Memory B cell (primary cell): ENCODE measurements at places on chromosomes 12 and 14.
A peak's percentile ranks its signal among the peaks of the same experiment; 100 is the strongest.

DNA sequence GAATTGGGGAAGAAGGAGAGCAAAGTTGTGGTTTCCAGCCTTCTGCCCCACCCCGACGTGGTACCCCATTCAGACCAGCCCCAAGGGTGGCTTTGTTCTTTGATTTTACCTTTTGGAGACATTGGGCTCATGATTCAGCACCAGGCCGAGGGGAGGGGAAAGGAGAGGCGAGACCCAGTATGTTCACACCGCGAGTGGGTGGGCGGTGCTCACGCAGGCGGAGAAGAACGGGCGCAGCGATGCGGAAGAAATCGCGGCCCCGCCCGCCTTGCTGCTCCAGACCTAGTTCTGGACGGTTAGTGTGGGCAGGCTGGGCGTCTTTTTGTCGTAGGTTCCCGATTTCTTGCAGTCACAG lies 963 bp downstream of the ATL1 start:
- peak; percentile 18 for DNase-seq

DNA sequence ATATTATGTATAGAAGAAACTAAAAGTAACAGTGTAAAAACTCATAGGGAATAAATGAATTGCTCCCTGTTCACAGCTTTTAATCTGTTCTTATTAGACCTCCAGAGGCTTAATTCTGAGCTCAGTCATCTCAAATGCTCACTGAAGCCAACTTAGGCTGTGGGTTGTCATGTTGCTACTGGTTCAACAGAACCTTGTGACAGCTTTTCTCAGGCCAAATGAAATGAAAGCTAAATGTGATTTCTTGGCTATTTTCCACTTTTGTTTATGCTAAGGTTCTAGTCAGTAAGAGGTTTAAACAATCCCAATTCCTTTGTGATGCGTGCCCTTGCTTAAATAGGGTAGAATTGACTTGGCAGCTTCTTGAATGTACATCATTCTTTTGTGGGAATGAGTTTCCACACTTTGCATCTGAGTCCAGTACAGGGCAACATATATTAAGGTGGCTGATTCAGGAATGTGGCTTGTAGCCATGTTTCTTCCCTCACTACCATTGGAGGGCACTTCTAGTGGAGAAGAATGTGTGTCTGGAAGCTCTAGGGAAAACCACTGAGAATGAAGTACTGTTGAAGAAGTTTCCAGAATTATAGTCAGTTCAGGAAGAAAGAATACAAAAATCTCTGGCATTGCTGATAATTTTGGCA lies 156.4 kb downstream of the NEDD1 start:
- no peak for DNase-seq

DNA sequence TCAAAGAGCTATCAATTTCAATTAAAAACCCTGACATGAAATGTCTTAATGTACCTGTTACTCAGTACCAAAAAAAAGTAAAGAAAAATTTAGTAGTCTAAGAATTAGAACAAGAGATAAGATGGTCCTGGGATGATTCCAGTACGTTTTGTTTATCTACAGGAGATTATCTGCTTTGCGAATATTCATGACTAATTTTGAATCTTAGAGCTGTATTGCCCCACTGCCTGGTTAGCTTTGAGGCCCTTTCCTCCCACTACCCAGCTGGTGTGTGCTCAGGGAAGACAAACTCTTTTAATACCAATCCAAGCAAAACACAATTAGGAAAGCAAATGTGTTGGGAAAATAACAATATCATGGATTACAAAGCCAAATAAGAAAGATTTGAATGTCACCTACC lies 263.5 kb downstream of the FOXG1 start:
- no peak for DNase-seq

GRCh38 chr14:101502761-101503392 lies 58.4 kb upstream of the DIO3 start:
- no peak for DNase-seq

DNA sequence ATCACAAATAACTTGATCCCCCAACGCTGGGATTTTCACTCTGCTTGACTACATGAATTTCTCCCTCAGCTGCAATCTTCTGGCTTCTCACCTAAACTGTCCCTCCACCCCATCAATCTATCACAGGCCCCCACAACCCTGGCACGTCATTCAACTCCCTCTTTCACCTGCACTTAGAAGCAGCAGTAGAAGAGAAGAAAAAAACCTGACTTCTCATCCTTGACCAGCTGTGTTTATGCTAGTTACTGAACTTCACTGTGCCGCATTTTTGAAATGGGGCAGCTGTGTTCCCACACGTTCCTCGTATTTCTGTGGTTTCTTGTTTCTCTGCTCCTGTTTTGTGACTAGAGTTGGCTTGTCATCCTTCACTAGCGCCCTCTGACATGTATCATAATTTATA lies 35.0 kb downstream of the ITPR2 start:
- DNase-seq = no peak

DNA sequence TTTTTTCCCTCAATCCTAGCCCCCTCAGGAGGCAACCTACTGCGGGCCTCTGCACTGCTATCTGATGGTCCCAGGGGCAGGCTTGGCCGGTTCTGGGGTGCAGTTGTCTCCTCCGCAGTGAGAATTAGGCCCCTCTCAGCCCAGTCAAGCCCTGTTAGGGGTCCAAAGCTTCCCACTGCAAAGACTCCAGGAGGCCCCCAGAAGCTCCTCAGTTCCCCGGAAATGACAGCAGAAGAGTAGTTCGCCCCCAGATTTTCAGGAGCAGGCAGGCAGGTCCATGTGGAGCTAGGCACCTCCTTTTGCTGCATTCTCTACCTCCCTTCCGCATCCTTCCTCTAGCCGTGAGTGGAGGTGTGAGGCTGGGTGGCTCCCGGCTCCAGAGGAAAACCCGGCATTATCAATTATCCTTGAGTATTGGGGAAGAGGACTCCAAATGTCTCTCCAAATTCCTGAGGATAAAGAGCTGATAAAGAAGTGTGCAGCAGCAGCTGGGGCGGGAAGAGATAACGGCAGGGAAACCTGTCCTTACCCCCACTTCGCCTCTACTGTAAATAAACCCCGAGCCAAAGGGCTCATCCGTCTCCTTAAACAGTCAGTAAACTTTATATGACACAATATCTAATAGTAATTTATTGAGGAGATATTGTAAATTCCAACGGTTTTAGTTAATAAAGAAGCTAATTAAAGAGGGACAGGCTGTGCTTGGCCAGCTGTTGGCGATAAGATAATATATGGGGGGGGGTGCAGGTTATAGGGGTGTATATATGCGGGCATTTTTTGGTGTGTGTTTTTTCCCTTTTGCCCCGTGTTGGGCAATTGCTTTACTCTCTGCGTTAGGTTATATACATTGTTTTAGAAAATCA lies 641 bp upstream of the HOXC12 start:
- no peak for DNase-seq

- DNase-seq = no peak
Observed at GRCh38 chr12:43208221-43208620, 343.8 kb downstream of the ADAMTS20 start.

- no peak for DNase-seq
Observed at GRCh38 chr12:116006141-116006540, 271.4 kb downstream of the MED13L start.

GRCh38 chr14:51852541-51852940 lies 7.9 kb upstream of the GNG2 start:
- no peak for DNase-seq

DNA sequence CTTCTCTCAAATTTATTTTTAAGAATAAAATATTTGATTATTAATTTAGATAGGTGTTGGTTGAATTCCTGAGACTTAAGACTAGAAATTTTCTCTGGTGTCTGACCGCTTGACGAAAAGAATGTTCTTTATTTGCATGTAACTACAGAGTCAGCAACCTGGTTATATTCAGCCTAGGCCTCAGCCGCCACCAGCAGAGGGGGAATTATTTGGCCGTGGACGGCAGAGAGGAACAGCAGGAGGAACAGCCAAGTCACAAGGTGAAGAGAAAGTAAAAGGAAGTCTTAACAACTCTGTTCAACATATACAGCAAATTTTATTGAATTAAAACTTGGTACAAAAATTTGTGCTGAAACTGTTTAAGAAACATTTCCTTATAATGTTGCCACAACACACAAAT lies 5.2 kb downstream of the PIWIL1 start:
- no peak for DNase-seq

- no peak for DNase-seq
Observed at GRCh38 chr14:97180304-97181200, 383.4 kb downstream of the VRK1 start.

- no peak for DNase-seq
Observed at GRCh38 chr14:103880348-103881267, 33.2 kb upstream of the PPP1R13B start.

- no peak for DNase-seq
Observed at GRCh38 chr12:117486840-117487659, 125.6 kb upstream of the NOS1 start.
